ENCODE measurements at places on chromosomes 6 and 20.

DNA sequence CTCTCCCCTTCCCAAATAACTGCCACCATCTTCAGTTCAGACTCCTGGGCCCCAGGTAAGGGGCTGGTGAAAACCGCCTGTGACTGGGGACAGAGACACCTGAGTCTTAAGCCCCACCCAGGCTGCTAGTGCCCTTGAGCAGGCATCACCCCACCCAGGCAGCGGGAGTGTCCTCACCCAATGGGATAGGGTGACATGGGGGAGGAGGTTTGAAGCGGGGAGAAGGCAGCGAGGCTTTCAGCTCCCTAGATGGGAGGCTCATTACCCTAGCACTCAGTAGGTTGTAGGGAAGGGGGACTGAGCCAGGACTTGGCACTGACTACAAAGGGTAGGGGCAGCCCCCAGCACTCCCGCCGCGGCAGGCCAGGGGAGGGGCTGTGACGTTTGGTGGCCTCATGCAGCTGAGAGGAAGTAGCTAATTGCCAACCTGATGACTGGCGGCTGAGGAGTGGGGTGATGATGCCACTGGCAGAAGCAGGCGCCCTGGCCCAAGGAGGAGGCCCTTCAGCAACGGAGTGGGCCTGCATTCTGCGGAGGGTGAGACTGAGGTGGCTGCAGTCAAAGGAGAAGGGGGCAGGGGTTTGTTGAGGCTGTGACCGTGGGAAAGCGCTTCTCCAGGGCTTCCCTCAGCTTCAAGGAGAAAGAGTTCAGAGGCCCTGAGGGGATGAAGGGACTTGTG is 126.9 kb downstream of the MRPL14 start:
- DNase-seq = no peak

- no peak for DNase-seq
Measured at GRCh38 chr20:32205110-32205842, 2.3 kb downstream of the PLAGL2 start.

DNA sequence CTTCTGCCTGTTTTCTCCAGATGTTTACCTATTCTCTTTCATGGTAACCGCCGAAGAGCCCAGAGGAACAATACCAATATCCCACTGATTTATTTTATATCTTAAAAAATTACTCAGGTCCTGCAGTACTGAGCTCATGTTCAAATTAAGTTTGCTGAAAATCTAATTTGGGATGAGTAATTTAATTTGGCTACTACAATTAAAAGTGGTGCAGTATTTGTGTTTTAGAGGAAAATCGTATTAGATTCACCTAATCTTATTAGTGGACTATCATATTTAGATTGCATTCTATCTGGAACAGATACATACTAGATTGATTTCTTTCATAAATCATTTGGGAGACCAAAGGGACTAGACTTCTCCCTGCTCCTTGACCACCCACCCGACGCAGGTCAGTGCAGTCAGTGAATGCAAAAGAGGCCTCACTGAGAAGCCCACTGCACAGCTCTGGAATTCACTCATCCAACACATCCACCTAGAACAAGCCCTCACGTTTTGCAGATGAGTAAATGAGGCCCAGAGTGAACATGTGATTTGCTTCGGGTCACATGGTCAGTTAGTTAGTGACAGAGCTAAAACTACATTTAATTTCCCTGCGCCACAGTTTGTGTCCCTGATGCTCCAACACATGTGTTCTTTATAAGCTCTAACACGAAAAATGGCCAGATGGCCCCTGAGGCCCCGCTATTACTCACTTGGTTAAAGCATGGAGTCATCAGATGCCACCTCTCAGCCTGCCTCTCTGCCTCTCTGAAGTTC is 101.8 kb downstream of the TRERF1 start:
- no peak for DNase-seq

DNA sequence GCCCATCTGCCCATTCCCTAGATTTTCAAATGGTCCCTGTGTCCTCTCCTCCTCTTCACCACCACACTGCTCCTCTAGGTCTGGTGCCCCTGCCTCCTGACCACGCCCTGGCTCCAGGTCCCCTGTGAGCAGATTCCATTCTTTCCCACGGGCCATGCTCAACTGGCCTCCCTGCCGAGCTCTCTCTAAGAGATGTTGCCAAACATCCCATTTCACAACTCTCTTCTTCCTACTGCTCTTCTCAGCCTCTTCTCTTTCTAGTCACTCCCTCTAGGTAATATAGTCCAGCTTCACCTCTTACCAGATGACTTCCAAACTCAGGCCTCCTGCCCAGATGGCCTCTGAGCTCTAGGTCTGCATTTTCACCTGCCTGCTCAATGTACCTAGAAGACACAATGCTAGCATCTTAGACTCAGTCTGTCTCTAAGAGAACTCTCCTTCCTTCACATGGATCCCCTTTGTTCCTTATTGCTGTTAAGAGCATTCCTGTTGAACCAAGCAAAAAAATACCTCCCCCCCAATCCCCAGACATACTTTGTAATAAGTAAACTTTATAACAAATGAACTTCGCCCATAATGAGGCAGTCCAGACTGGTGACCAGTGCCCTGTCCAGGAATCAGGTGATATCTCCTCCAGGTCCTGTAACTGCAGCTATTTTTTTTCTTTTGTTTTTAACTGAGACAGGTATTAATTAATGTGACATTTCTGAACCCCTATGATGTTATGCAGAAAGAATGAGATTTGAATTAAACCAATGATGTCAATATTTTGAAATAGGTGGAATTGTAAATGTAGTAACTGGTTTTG is 79.0 kb downstream of the LYRM4 start:
- no peak for DNase-seq

GRCh38 chr20:23131766-23132165 is 45.6 kb upstream of the CD93 start:
- DNase-seq = peak; percentile 12

- no peak for DNase-seq
Measured at GRCh38 chr6:137106183-137106582, 61.4 kb upstream of the IL20RA start.

DNA sequence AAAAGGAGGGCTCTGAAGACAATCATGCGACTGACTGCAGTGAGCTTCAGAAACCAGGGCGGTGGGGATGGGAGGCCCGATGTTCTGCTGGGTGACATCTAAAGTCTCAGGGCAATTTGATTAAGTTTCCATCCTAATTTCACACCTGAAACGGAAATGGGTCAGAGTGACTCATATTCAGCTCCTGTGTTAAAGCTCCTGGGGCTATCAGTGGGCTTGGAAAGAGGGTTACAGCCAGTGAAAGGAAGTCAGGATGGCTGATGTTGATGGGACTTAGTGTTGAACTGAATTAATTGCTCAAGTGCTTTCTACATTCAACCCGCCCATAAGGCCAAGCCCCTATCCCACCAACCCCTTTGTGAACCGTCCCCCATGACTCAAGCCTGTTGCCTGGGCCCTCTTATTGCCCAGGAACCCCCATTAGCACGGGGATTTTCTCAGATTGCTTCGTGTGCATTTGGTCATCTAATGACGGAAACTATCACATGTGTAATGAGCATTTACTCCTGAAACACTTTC is 47.1 kb upstream of the TBC1D7 start:
- no peak for DNase-seq

- no peak for DNase-seq
Measured at GRCh38 chr6:29547573-29547972, 12.0 kb downstream of the UBD start.

DNA sequence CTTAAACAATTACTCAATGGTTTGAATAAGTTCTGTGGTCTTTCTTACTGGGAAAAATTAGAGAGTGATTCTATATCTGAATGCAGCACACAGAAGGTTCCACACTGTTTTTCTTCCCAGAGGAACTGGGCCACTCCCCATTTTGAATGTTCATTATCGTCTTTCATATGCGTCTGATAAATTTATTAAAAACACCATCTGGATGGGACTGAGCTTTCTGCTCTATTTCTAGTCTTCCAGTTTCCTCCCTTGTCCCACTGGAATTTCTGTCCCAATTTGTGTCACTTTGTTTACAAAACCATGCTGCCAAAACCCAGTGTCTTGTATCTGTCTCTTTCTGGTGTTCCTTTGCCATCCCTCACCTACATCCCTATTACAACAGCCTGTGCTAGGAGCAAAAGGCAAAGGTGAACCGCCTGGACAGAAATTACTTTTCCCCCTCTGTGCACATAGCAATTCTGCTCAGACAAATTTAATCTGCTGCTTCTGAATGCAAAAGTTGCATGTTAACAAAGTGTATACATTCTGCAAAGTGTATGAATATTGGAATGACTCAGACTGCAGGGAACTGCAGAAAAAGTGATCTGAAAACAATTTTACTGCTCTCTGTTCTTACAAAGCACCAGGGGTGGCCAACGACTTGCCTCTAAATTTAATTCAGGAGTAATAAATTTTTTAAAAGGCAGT is 333.6 kb downstream of the BTBD9 start:
- DNase-seq = no peak

DNA sequence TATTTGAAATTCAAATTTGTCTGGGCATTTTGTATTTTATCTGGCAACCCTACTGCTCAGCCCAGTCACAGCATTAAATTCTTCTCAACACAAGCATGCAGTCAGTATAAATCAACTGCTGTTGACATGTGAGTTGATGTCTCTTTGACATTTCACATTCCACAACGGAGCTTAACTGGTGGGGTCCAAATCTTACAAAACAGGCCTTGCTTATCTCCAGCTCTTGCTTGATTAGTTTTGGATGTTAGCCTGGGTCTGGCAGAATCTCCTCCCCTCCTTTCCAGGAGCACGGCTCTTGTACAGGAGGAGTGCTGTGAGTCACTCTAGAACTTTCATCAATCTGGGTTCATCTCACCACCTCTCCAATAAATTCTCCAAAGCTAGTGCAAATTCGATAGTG is 80.8 kb upstream of the PHACTR1 start:
- DNase-seq = no peak

- DNase-seq = no peak
Measured at GRCh38 chr6:20933057-20933788, 399.0 kb downstream of the CDKAL1 start.

- no peak for DNase-seq
Measured at GRCh38 chr6:33846226-33846625, 42.4 kb upstream of the MLN start.

DNA sequence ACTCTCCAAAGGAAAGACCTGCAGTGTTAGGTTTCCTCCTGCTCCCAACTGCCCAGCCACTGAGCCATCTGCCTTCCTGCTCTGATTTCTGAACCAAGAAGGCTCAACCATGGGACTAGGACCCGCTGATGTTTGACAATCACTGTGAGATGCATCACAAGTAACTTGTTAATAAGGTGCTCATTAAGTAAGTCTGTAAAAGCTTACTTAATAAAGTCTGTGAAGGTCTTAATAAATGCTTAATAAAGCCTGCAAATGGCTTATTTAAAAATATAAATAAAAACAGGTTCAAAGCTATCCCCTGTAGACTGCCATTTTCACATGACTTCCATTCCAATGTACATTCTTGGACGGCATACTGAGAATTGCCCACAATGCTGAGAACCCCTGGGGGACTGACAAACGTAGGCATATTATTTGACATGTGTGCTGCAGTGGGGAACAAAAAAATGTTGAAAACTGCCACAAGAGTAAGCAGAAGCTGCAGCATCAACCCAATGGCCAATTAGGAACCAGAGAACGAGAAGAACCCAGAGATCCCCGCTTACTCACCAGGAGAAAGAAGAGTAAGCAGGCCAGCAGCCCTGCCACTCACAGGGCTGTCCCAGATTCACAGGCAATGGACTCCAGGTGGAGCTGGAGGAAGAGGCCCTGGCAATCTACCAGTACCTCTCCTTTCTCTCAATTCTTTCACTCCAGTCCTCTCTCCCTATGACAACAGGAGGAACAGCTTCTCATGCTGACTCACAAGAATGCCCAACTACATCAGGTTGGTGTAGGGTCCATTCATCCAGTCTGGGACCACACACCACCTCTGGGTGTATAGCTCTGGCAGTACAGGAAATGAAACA is 19.5 kb downstream of the KIF13A start:
- DNase-seq = no peak

GRCh38 chr6:119043783-119044182 is 34.7 kb downstream of the FAM184A start:
- no peak for DNase-seq

DNA sequence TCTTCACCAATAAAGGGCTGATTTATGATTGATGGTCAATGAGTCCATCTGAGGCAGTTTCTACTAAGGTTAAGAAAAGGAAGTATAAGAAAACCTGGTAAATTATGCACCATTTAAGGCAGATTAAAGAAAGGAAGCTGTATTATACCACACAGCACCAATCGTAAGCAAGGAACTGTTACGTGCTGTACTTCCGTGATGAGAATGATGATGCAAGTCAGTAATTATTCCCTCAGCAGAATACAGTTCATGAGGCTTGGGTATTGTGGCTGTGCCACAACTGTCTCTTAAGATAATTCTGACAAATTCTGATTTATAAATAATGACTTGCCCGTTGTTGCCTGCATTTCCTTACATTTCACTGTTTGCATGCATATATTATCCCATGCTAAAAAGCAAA is 699.0 kb downstream of the HDGFL1 start:
- no peak for DNase-seq

DNA sequence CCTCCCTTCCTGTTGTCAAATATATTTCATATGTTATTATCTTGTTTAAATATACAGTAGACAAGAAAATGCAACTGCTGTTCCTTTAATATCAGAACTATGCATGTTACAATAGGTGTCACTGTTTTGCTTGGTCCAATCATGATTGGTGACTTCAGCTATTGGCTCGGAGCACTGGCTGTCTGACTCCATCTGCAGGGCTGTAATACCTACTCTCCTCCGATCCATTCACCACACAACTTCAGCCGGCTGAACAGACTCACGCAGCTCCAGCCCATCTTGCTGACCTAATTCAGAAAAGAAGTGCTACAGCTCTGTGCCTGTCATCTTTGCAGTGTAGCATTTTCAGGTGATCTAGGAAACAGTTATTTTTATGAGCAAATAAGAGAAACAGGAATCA is at the start of gene BTBD3:
TSS of gene BTBD3 (plus strand) at position 231 of the 400 bp plus-strand sequence. CDS start 383 bp downstream, outside the sequence.
- peak; percentile 77 for DNase-seq

GRCh38 chr6:160461641-160462040 is 113.5 kb downstream of the SLC22A3 start:
- DNase-seq = no peak

DNA sequence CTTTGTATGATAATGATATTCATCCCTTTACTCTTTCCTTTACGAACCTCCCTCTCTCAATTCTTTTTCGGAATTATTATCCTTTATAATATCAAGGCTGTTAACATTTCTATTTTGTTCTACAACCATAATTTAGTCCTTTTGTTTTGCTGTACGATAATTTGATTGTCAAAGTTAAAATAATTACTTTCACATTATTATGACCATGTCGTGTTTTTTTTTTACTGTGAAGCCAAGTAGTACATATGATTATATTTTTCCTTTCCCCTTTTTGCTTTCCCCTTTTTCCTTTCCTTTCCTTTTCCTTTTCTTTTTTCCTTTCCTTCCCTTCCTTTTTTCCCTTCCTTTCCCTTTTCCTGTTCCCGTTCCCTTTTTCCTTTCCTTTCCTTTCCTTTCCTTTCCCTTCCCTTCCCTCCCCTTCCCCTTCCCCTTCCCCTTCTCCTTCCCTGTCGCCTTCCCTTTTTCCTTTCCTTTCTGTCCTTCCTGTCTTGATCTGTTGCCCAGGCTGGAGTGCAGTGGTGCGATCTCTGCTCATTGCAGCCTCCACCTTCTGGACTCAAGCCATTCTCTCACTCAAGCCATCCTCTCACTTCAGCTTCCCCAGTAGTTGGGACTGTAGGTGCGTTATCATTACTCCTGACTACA is 19.5 kb downstream of the CD2AP start:
- no peak for DNase-seq
